ENCODE measurements at places on chromosomes 1 and 21.

GRCh38 chr1:17640393-17640792, 100.9 kb downstream of the ARHGEF10L start:
- no peak for DNase-seq

DNA sequence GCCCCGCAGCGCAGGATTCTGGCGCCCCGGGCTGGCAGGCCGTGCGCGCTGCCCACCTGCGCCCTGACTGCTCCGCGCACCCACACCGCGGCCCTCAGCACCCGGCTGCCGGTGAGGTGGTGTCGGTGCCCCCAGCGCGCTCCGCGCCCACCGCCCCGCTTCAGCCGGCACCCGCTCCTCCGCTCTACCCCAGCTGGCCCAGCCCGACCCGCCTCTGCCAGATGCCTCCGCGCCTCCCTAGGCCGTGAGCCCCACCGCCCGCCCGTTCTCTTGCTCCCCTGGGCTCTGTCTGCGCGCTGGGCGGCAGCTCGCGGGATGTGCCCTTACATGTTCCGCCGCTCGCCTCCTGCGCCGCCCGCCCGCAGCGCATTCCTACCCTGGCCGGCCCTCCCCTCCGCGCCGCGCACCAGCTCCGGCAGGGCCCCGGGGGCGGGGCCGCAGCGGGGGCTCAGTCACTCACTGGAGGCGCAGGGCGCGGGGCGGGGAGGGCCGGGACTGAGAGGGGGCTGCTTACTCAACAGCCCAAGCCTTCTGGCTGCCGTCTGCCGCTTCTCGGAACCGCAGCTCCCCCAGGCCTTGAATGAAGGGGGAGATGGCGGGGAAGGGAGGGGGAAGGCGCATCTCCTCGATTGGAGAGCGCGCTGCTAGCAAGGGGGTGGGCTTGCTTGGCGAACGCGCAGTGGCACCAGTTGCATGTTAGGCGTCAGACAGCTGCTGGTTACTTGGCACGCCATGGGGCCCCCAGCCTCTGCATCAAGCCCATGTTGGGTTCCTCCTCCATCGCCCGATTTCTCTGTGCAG, at the start of gene PHLDA3:
Gene PHLDA3 (minus strand): TSS at position 345 of the 801 bp plus-strand sequence. CDS start 402 bp downstream, outside the sequence.
- peak; percentile 9 for DNase-seq

GRCh38 chr1:192973988-192974387, 85.2 kb downstream of the UCHL5 start:
- DNase-seq, result no peak

- DNase-seq, result no peak
These were observed 28.4 kb downstream of the STX6 start for GRCh38 chr1:180994262-180994661.

DNA sequence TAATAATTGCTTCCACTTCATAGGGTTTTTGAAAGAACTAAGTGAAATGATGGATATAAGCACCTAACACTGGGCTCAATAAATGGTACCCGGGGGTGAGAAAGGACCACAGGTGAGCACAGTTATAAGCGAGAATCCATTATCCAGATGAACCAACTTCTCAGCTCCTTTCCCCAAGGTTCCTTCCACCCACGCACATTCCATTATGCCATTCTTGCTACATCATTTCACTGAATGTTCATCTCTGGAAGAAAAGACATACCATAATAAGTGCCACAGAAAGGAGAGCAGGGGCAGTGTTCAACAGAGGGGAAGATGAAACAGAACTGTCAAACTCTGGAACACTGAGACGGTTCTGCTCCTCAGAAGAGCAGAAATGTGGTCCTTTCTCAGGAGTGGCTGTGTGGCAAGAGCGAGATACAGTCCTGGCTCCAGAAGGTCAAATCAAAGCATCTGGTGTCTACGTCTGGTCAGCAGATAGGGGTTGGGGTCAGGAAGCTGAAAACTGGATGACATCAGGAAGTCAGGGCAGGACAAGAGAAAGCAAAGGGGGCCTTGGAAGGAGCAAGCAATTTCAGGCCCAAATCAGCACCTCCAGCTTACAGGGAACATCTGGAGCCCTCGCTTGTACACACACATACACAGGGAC, 255.4 kb upstream of the TMEM51 start:
- no peak for DNase-seq

GRCh38 chr1:172727956-172728603, 69.2 kb downstream of the FASLG start:
- DNase-seq, result peak; percentile 52

GRCh38 chr1:231318568-231318967, 19.1 kb downstream of the EXOC8 start:
- no peak for DNase-seq

GRCh38 chr1:93751377-93752250, 70.0 kb upstream of the BCAR3 start:
- no peak for DNase-seq

DNA sequence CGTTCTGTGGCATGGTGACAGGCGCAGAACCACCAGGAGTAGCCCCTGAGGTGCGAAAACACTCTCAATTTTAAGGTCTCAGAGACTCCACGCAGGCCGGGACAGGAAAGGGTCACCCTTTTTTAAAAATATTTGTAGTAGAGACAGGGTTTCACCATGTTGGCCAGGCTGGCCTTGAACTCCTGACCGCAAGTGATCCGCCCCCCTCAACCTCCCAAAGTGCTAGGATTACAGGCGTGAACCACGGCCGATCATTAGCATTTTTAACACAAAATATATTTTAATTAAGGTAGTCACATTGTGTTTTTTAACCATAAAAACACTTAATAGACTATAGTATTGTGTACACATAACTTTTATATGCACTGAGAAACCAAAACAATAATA, 31.1 kb downstream of the ATP2B4 start:
- DNase-seq, result no peak

DNA sequence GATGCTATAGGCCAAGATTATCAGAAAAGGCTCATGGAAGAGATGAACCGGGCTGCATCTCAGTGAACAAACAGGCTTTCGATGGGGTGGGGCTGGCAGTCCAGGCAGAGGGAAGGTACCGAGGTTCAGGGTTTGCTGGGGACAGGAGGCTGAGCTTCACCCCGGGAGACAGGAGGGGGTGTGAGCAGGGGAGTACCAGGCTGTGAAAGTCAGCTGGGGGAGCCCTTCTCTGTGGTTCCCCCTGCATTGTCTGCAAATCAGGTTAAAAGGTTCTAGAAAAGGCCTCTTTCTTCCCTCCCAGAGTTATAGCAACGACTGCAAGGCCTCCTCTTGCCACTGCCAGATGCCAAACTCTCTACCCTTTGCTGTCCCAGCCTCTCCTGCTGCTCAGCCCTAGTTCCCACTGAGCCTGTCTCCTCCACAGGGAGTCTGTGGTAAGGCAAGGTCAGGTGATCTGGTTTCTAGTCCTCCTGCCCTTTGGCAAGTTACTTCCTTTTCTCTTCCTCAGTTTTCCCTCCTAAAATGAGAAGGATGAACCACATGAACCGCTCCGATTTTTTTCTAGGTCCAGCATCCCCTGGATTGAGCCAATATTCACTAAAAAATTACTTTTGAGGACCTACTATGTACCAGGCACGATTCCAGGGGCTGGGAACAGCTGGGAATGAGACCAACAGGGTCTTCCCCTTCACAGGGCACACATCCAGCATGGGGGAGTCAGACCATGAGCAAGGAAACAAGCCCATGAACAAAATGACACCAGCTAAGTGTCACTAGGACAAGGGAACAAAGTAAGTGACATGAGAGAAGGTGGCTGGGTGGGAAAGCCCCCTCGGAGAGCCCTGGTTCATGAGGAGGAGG, 7.2 kb downstream of the LAD1 start:
- no peak for DNase-seq

DNA sequence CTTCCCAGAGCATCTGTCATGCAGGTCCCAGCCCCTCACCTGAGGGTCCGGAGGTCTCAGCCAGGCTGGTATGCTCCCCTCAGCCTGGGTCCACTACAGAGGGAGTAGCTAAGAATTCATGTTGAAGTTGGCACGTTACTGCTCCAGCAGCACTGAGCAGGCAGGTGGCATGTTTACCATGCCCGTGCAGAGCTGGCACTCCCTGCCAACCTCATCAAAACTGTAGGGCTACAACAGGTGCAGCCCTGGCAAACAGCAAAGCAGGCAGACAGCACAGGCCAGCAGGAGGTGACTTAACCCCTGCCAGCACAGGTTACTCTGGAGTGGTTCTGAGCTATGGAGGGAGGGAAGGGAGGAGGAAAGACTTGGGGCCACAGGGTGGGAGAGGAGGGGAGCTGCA, 46.4 kb downstream of the NUAK2 start:
- peak; percentile 75 for DNase-seq

GRCh38 chr1:204327359-204327758, 32.4 kb downstream of the PLEKHA6 start:
- DNase-seq, result no peak

DNA sequence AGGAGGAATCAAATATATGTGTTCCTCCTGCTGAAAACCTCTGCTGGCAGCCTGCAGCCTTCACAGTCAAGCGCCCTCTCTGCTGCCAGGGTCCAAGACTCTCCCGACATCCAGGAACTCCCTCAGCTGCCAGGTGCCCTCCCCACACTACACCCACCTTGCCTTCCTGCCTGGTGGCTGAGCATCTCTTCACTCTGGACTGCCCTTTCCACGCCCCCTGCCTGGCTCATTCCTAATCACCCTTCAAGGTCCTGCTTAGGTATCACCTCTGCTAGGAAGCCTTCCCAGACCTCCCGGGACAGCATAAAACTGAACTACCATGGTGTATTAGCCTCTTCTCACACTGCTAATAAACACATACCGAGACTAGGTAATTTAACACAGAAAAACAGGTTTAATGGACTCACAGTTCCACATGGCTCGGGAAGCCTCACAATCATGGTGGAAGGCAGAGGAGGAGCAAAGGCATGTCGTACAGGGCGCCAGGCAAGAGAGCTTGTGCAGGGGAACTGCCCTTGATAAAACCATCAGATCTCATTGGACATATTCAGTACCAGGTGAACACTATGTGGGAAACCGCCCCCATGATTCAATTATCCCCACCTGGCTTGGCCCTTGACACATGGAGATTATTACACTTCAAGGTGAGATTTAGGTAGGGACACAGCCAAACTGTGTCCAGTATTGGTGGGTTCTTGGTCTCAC, 15.3 kb downstream of the LDLRAD1 start:
- no peak for DNase-seq

GRCh38 chr1:145995148-145995881, 1.1 kb downstream of the TXNIP start:
- no peak for DNase-seq

- DNase-seq, result no peak
These were observed 24.9 kb downstream of the IQGAP3 start for GRCh38 chr1:156547434-156547833.

- no peak for DNase-seq
These were observed 155.8 kb upstream of the BRINP3 start for GRCh38 chr1:190633488-190633887.

DNA sequence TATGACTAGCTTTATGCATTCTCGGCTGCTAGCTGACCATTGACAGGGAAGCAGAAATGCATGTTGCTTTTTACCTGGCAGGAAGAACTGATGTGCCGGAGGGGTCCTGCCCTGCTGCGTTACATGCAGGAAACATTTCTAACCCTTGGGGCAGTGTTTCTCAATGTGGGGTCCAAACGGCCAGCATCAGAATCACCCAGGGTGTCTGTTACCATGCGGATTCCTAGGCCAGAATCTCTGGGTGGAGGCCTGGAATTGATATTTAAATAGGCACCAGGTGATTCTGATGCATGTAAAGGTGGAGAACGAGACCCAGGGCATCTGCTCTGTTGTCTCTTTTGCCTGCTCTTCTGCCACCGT, 182.7 kb downstream of the PCP4 start:
- no peak for DNase-seq

DNA sequence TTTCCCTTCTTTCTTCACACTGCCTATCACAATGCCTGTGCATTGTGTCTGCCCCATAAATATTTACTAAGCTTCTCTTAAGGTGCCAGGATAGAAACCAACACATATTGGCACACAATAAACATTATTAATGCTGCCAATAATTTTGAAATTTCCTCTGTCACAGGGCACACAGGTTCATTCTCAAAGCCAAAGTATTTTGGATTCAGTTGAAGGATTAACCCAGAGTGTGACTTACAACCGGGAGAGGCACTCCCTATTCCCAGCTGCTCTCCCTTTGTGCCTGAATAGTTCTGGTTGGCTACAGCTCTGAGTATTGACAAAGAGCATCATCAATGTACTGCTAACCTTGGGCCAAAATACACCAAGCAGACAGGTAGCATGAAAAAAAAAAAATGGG, 46.6 kb upstream of the ATP1A1 start:
- no peak for DNase-seq

- DNase-seq, result no peak
These were observed 44.2 kb upstream of the ZYG11A start for GRCh38 chr1:52798331-52798730.

DNA sequence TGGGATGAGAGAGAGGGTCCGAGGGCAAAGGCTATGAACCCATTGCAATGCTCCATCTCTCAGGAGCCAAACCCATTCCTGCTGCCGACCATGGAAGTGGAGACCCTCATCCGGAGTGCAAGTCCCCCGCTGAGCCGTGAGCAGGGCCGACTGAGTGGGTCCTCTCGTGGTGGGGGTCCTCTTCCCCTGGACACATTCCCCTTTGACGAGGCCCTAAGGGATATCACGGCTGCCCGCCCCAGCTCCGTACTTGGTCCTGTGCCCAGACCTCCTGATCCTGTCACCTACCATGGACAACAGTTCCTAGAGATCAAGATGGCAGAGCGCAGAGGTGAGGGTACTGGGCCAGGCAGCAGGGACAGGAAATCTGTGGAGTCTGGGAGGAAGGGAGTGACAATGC, 11.0 kb downstream of the HYI start:
- no peak for DNase-seq

- no peak for DNase-seq
These were observed 47.0 kb downstream of the IGSF21 start for GRCh38 chr1:18154430-18155194.

GRCh38 chr1:85202092-85202863, 1.5 kb upstream of the SYDE2 start:
- DNase-seq, result no peak

- no peak for DNase-seq
These were observed 233.5 kb downstream of the OMA1 start for GRCh38 chr1:58312971-58313563.

- DNase-seq, result no peak
These were observed 15.7 kb upstream of the IFNAR2 start for GRCh38 chr21:33214056-33214455.

DNA sequence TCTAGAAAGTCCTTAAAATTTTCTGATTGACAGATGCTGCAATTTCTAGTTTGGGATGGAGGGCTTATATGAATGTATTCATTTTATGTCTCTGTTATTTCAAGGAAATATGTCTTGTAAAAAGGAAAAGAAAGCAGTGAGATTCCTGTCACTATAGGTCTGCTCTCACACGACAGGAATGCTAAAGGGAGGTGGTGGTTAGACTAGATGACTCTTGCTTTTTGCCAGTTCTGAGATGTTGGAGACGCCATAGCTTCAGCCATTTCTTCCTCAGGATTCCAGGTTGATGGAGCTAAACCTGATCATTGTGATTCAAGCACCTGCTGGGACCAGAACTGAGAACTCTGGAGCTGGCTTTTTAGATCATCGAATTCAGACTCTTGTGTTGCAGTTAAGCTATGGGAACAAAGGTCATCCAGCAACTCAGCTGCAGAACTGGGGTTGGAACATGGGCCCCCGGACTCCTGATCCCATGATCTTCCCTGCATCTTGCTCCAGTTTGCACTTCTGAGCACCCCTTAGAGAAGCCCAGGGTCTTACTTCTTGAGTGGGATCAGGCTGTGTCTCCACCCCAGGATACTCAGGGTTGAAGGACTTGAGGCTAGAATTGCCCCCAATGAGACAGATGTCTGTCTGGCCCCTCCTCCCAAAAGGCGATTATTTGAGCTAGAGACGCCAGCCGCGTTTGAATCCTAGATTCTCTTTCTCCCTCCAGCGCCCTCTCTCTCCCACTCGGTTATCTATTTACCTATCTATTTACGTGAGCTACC, 46.7 kb upstream of the FOXO6 start:
- no peak for DNase-seq
